ENCODE measurements at places on chromosomes 1 and 21. TPM values are rescaled to one million over a fixed set of nuclear protein-coding genes. Genes with fewer than 3 reads are reported as not detected.

GIPC2 gene
- total RNA-seq: 0.35 TPM

CFAP126 gene
- not detected for total RNA-seq

GRCh38 chr1:26811708-26812107 lies 14.8 kb upstream of the ZDHHC18 start:
- DNase-seq: no peak

MXRA8 gene
- 0.26 TPM for total RNA-seq

DNA sequence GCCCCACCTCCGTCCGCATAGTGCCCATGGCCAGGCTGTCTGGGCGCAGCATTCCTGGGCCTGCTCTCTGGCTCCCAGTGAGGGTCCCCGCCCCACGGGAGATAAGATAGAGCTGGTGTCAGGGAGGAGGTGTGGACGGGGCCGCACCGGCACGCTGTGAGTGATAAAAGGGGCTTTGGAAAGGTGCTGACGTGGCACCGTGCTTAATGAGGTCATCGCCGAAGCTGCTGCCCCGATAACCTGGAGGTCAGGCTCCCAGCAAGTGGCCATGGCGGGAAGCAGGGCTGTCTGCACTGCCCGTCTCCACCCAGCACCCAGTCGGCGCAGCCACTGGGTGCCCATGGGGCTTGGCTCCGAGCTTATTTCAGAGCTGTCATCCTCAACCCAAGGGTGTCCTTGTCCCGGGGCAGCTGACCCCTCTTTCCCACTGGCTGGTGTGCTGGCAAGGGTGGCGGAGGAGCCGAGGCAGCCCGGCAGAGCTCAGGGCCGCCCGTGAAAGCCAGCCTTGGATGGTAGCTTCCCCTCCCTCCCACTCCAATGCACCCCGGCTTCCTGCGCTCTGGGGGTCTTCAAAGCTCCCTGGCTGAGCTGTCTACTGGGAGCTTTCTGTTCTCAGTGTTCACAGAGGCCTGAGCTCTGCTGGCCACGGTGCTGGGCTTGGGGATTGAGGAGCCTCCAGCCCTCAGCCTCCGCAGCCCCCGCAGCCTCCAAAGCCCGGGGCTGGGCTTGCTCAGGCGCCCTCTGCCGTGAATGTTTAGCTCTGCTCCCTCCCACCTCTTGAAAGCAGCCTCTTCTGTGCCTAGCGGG lies 105.1 kb upstream of the ARHGEF16 start:
- no peak for DNase-seq

COL8A2 gene
- 0.18 TPM for total RNA-seq

SHISA4 gene
- 0.24 TPM for total RNA-seq

GRCh38 chr1:16046842-16047241 lies 3.3 kb downstream of the CLCNKB start:
- DNase-seq: no peak

GRCh38 chr21:28492127-28492526 lies 500.6 kb downstream of the LTN1 start:
- no peak for DNase-seq

PDPN gene
- 0.20 TPM for total RNA-seq

ZNF683 gene
- 2.7 TPM for total RNA-seq

DNA sequence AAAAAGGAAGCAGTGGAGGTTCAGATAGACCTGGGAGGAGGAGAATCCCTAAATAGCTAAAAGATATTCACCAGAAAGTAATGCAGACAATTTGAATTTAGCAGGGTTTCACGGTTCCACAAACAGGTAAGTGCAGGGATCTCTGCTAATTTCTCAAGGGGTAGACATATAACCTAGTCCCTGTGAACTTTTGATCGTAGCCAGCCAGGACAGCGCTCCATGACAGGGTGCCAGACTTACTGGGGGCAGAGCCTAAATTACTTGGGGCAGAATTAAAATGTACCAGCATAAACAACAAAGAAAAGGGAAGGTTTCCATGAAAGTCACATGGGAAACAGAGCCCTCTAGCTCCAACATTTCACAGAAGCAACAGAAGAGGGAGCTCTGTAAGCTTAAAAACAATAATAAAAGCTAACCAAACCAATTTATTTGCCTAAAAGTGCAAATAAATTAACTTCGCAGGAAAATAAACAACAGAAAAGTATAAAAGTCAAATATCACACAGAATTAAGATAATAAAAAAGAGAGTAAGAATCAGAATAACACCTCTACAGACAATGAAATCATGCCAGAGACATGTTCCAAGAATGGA lies 198.3 kb downstream of the DUSP10 start:
- DNase-seq: no peak

GRCh38 chr1:109509176-109510134 lies at the start of gene AMIGO1:
AMIGO1 (minus strand) TSS chr1:109509727; CDS start chr1:109508912, 815 bp downstream.
- peak; percentile 47 for DNase-seq

GRCh38 chr1:18351735-18352134 lies 129.0 kb upstream of the KLHDC7A start:
- DNase-seq: no peak

- DNase-seq: no peak
Measured at GRCh38 chr1:227273557-227273956, 44.7 kb downstream of the CDC42BPA start.

- no peak for DNase-seq
Measured at GRCh38 chr1:33630686-33631085, 158.2 kb downstream of the ZSCAN20 start.

DNA sequence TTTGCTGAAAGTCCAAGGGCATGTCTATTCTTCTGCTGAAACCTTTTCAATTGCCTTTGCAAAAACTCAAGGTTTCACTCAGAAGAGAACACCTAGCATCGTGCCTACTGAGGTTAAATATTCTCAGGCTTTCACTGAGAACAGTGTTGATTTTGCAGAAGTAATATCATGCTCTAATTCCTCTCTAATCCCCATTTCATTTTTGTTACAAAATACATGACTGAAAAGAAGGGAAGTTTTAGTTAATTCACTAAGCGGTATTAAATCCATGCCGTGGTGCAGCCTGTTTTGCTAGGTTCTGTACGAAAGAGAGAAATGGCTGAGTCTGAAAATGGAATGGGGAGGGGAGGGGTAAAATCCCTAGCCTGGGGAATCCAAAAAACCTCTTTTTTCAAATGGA lies 163.2 kb upstream of the CAMK1G start:
- DNase-seq: no peak

- peak; percentile 48 for DNase-seq
Measured at GRCh38 chr1:1630965-1631781, 800 bp upstream of the MMP23B start.

- DNase-seq: peak; percentile 78
Measured at GRCh38 chr1:198556971-198557370, 16.5 kb upstream of the ATP6V1G3 start.

CNIH3 gene
- 1.1 TPM for total RNA-seq

OR2L2 gene
- total RNA-seq: not detected

SPRR2E gene
- not detected for total RNA-seq

DNA sequence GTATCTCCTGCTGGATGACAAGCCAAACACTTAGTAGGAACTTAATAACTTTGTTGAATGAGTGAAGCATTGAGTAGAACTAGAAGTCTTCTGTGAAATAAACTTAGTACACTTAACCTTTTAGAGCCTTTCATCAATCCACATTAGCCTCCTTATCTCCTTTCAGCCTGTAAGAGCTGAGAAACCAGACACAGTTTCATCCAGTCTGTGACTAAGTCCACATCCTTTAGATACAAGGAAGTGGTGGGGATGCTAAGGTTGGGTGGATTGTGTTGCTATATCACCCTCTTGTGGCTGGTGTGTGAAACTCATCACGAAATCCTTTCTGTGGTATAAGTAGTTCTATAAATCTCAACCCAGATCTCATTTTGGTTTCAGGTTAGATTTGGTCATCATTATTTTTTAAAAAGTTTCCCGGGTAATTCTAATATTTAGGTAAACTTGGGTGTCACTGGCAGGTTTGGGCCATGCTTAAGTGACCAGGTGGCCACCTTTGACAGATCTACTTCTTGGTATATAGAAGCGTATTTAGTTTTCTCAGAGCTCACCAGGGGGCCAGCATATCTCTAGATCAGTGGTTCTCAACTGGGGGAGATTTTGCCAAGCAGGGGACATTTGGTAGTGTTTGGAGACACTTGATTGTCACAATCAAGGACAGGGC lies 27.8 kb upstream of the CD84 start:
- DNase-seq: peak; percentile 77

DNA sequence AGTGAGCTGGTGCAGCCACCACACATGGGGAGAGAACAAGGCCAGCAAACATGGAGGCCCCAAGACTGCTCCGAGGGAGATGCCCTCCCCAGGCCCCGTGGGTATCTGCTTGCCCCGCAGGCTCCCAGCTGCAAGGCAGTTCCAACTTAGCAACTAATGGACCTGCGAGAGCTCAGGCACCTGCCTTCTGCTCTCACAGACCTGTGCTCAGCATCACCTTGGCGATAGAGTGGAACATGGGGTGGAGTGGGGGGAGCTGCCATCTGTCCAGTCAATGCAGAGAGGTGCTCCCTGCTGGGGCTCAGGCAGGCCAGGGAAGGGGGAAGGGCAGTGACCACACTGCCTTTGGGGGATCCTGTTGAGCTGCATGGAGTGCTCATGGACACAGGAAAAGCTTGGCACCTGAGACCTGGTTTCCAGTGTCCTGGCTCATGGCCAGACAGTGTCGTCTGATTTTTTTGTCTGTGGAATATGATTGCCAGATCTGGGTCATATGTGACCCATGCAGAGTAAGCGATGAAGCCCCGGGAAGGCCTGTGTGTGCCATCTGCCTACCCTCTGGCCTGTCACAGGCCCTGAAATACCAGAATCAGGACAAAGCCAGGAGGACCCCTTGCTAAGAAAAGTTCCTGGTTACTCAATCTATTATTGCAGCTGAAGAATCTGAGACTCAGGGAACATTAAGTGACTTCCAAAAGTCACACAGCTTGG lies 39.9 kb upstream of the TENT5C start:
- no peak for DNase-seq

GRCh38 chr1:230268371-230269170 lies 157.6 kb downstream of the PGBD5 start:
- no peak for DNase-seq

- no peak for DNase-seq
Measured at GRCh38 chr1:202112859-202113689, 9.6 kb upstream of the GPR37L1 start.

- no peak for DNase-seq
Measured at GRCh38 chr1:162709870-162710269, 77.6 kb downstream of the DDR2 start.

INTS3 gene
- total RNA-seq: 61.1 TPM

DNA sequence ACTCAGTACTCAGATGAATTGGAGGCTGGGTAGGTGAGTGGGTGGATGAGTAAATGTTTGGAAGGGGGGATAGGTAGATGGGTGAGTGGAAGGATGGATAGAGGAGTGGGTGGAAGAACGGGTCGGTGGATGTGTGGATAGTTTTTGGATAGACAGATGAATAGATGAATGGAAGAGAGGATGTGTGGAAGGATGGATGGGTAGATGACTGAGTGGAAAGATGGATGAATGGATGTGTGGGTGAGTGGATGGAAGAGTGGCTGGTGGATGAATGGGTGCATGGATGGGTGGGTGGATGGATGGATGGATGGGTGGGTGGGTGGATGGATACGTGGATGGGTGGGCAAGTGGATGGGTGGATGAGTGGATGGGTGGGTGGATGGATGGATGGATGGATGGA lies 3.7 kb downstream of the SLC45A1 start:
- no peak for DNase-seq

KRTAP7-1 gene
- not detected for total RNA-seq

GRCh38 chr1:119316870-119317416 lies 51.6 kb upstream of the HAO2 start:
- DNase-seq: no peak

C1QA gene
- 0.53 TPM for total RNA-seq

DNA sequence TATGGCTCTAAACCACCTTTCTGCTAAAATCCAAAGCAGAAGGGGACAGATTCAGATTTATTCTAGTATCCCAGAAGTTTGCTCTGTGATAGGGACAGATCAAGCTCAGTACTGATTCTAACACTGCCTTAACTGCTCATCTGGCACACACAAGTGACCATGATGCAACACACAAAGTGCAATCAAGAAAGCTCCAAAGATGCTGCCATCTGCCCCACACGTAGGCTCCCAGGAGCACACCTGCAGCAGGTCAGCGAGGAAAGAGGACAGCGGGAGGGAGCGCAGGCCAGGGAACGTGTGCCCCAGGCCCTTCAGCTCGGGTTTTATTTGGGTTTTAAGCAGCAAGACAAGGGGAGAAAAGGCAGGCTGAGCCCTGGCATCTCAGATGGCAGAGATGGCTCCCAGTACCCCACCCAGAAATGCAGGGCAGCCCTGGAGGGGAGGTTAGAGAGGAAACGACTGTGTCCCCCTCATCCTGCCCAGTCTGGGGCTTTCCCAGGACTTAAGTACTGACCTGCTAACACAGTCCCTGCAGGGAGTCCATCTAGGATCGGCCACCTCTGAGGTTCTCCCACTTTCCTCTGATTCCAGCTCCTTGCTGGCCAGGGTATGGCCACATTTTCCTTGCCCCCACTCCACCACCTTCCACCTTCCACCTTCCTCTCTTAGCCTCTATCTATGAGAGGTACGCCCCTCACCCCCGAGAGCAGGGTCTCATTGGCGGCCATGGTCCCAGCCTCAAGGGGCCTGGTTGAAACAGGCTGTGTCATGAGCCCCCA lies 1.2 kb downstream of the TRIM11 start:
- DNase-seq: no peak

DNA sequence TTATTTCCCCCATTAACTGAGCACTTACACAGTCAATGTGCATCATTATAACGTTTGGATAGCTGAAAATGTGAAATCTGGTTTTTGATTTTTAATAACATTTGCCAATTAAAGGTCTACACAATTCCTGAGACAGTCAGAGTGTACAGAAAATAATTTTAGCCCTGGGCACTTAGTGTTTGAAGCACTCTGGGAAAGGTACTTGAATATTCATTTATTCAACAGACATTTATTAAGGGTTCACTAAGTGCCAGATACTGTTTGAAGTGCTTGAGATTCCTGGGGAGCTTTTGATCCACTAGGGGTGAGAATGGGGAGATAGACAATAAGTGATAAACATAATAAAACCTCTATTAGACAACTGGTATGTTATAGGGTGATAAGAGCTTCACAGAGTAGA lies 141.8 kb downstream of the DISC1 start:
- no peak for DNase-seq

SLC45A1 gene
- total RNA-seq: 0.31 TPM

GRCh38 chr1:64574301-64574700 lies 104.4 kb downstream of the CACHD1 start:
- no peak for DNase-seq

HMCN1 gene
- 0.02 TPM for total RNA-seq

- no peak for DNase-seq
Measured at GRCh38 chr21:44352253-44352860, 1.1 kb upstream of the TRPM2 start.

- DNase-seq: no peak
Measured at GRCh38 chr1:111873460-111874030, 115.9 kb downstream of the KCND3 start.

- no peak for DNase-seq
Measured at GRCh38 chr1:24875991-24876506, 54.0 kb downstream of the RUNX3 start.

Measured in CD8-positive, alpha-beta memory T cell (primary cell).